ENCODE measurements at places on chromosomes 12 and 14.
A peak's percentile ranks its signal among the peaks of the same experiment; 100 is the strongest.

DNA sequence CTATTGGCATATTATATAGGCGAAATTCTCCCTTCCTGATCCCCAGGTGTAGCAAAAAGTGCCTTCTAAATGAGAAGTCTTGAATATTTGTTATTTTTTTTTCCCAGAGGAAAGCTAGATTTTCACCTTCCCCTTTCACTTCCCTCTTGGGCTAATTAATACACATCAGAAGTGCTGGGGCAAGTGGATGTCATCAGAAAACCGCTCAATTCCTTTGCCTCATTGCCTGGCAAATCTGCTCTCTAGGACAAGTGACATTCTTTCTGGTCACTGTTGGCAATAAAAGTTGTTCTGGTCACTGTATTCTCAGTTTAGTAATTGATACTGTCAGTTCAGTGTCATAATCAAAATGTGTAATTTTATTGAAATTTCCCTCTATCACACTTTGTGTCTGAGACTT lies 174.5 kb downstream of the ETNK1 start:
- no peak for DNase-seq

GRCh38 chr12:77925536-77926108 lies 94.9 kb downstream of the NAV3 start:
- no peak for DNase-seq

GRCh38 chr14:68140076-68140741 lies 320.6 kb downstream of the RAD51B start:
- peak; percentile 90 for DNase-seq

GRCh38 chr14:61187196-61187905 lies 93.8 kb downstream of the TMEM30B start:
- DNase-seq = no peak

- DNase-seq = no peak
These were observed 6.4 kb downstream of the TNS2 start for GRCh38 chr12:53056296-53056695.

DNA sequence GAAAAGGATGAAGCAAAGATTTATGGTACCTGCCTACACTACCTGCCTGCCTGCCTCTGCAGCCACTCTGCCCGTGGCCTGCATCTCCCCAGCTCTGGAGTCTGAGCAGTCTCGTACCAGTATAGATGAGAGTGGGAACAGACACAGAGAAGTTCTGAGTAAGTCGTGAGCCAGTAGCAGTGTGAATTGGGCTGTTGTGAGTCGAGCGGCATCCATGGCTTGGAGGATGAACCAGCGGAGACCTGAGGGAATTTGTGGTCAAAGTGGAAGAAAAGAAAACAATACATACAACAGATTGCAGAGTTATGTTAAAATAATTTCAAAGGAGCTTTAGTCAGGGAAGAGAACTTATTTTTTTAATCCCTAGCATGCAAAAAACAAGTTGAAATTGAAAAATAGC lies 25.3 kb downstream of the C2CD5 start:
- DNase-seq = no peak

DNA sequence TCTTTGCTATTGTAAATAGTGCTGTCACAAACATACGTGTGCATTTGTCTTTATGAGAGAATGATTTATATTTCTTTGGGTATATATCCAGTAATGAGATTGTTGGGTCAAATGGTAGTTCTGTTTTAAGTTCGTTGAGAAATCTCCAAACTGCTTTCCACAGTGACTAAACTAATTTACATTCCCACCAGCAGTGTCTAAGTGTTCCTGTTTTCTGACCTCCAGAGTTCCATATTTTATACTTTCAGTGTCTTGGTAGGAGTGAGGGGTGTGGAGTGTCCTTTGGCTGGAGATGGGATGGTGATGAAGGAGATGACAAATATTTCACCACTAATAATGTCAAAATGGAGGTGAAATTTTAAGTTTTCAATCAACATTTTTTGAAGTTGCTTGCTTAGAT lies 86.4 kb downstream of the DACT1 start:
- no peak for DNase-seq

DNA sequence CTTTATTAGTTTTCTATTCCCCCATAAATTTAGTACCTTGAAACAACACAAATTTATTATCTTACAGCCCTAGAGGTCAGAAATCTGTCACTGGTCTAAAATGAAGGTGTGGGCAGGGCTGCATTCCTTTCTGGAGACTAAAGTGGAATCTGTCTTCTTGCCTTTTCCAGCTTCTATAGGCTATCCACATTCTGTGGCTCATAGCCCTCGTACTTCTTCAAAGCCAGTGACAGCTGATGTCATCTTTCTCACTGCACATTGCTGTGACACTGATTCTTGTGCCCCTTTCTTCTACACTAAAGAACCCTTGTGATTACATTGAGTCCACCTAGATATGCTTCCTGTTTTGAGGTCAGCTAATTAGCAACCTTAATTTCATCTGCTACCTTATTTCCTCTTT lies 23.2 kb upstream of the DCN start:
- DNase-seq = no peak

- DNase-seq = no peak
These were observed 24.5 kb downstream of the SLC17A8 start for GRCh38 chr12:100381379-100381778.

GRCh38 chr14:24092110-24092504 lies 2.0 kb upstream of the PCK2 start:
- DNase-seq = no peak

- no peak for DNase-seq
These were observed 49.7 kb downstream of the FRS2 start for GRCh38 chr12:69519871-69520270.

DNA sequence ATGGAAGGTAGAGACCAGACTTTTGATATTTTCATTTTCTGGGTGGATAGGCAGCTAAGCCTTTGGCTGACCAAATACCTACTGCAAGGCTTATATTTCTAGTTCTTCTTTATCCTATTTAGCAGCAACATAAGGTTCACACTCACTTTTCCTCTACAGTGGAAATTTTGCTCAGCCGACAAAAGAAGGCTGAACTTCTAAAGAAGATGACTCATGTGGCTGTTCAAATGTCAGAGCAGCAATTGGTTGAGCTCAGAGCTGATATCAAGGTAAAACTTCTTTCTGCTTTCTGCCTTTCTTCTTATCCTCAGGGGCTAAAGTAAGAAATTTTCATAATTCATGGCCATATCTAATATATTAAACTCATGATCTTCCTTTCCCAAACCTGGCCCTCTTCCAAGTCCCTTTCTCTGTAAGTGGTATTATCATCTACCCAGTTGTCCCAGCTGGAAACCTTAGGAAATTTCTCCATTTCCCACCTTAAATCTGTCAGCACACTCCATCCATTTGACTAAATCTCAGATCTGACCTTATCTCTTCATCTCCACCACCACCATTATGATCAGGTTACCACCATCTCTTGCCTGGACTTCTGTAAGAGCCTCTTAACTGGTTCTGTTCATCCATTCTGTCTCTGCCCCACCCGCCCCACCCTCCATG lies 19.8 kb upstream of the KCNH3 start:
- DNase-seq = no peak

- DNase-seq = no peak
These were observed 82.9 kb downstream of the FGD4 start for GRCh38 chr12:32482226-32482625.

DNA sequence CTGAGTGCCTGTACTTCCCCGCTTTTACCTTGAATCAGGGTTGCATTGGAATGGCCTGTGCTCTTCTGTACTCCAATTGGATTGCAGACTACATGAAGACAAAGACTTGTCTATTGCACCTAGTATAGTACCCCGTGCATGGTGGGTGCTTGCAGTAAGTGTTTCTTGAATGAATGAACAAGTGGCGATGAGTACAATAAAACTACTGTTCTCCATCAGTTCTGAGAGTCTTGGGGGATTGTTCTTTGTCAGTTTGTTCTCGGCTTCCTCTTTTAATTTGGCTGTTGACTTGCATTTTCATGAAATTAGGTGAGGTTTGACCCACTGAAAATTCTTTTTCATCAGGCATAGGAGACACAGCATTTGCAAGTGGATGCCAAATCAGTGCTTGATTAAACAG lies 34.1 kb downstream of the ERH start:
- no peak for DNase-seq

DNA sequence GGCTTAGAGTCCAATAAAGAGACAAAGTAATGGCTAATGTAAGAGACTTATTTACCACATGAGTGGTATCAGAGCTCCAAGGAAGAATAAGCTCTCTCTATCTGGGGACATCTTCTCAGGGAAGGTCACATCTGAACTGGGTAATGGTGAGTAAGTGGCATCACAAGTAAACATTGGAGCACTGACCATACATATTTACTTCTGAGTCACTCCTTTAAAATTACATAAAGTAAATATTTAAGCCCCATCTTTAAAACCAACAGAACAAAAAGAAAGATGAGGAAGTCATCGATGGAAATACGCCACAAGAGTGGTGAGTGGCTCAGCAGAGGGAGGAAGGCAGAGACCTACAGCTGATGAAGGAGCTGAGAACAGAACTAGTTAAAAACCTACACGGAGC lies 159.9 kb downstream of the DUSP6 start:
- no peak for DNase-seq

GRCh38 chr12:21538061-21538653 lies 12.1 kb downstream of the SPX start:
- DNase-seq = no peak

DNA sequence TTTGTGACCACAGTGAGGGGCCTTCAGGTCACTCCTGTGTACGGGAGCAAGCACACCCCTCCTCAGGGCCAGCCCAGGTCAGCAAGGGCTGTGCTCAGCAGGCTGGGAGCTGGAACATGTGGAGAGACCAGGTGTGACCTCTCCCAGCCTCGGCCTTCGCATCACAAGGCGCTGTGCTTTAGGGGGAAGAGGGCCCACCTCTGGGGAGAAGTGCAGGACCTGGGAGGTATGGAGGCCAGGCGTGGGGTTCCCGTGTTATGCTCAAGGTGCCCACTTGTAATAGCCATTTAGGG lies 194.6 kb upstream of the PRMT8 start:
- DNase-seq = no peak

DNA sequence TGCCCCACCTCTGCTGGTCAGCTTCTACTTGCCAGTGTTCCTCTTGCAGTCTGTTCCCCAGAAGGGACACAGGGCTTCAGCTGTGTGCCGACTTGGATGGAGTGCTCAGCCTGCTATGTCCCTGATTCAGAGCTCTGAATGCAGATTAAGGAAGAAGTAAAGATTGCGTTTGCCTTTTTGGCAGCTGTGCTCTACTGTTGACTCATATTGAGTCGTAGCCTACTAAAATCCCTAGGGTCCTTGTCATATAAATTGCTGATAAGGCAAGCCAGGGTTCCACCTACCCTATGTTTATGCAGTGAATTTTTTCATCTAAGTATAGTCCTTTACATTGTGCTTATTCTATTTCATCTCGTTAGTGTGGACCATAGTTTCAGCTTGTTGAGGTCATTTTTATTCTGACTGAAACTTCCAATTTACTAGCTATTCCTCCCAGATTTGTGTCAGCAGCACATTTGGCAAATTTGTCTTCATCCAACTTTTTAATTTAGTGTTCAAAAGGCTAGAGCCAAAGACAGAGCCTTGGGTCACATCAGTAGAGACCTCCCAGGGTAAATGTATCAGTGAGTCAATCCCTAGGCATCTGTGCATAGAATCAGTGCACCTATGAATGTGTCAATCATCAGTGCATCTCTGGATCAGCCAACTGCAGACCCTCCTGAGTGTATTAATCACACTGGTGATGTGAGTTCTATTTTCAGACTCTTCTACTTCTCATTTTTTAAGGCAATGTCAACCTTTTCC lies 31.9 kb downstream of the CACNA1C start:
- no peak for DNase-seq

- no peak for DNase-seq
These were observed 79.6 kb downstream of the VRK1 start for GRCh38 chr14:96876747-96877146.

- no peak for DNase-seq
These were observed 240.4 kb upstream of the FAR2 start for GRCh38 chr12:28908646-28909045.

GRCh38 chr12:9043766-9044165 lies 54.4 kb downstream of the KLRG1 start:
- DNase-seq = no peak

GRCh38 chr14:101972126-101972866 lies 7.9 kb downstream of the DYNC1H1 start:
- peak; percentile 96 for DNase-seq

- DNase-seq = peak; percentile 92
These were observed at the start of gene KITLG for GRCh38 chr12:88580051-88580871. KITLG (minus strand) TSS chr12:88580471; CDS start chr12:88580278, 193 bp downstream.

DNA sequence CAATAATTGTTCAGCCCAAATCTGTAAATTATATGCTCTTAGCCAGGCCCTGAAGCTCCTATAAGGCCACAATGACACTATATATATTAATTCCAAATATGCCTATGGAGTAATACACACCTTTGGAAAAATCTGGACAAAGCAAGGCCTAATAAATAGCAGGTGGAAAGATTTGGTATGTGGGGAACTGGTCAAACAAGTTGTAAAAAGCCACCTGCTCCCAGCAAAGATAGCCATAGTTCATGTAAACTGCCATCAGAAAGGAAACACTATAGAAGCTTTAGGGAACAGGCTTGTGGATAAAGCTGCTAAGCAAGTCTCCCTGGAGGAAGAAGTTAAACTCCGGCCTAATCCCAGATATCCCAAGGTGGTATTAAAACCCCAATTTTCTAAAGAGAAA lies 29.7 kb downstream of the PRMT8 start:
- no peak for DNase-seq

DNA sequence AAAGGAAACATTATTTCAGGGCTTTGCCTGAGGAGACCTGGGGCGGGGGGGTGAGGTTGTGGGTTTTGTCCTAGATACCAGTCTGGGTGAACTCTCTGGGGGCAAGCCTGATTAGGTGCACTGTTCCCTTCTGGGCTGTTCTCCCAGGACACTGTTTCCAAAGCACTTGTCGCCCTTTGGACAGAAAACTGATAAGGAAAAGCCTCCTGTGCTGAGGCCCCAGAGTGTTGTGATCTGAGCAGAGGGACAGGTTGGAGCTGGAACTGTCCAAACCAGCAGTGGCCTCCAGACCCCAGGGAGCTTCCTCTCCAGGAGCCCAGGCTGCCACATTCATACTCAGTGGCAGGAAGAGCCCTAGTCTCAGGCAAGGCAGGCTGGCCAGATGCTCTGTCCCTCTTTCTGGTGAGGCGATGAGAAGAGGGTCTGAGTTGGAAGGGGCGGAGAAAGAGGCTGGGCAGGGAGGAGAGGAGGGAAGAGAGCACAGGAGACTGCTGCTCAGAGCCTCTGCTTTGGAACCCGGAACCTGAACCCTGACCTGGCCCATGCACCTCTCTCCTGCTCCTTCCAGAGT lies 1.9 kb downstream of the GALNT16 start:
- no peak for DNase-seq

DNA sequence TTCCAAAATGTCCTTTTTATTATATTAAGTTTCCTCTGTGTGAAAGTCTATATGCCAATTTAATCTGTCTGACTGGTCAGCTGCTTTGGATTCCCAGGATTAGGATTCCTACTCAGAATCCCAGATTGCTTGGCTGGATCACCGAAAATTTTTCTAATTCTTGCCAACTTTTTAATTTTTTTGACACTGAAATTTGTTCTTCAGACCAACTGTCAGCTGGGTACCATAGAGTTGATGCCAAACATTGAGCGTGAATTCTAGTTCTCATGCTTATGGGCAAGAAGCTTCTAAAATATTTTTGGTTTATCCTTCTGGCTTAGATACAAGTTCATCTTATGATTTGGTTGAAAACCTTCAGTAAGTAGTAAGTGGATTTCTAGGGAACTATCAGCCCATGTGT lies 1611.4 kb upstream of the FLRT2 start:
- DNase-seq = no peak

All from vagina (tissue), 2 donors.